ENCODE measurements at places on chromosomes 3 and 15.

DNA sequence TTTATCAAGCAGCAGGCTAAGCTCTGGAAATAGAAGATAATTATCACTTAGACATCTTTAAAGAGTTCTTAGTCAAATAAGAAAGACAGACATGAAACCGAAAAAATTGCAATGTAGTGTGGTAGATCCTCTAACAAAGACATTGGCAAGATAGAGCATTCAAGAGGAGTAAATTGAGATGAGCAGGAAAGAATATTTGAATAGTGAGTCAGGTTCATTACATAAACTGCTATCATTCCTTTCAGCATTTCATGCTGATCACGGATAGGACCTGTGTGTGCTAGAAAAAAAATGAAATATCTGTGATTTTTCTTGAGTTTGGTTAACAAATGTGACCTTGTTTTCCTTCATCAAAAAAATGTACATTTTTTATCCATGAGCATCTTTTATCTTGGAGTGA is 460.9 kb downstream of the OTOL1 start:
- DNase-seq = no peak

DNA sequence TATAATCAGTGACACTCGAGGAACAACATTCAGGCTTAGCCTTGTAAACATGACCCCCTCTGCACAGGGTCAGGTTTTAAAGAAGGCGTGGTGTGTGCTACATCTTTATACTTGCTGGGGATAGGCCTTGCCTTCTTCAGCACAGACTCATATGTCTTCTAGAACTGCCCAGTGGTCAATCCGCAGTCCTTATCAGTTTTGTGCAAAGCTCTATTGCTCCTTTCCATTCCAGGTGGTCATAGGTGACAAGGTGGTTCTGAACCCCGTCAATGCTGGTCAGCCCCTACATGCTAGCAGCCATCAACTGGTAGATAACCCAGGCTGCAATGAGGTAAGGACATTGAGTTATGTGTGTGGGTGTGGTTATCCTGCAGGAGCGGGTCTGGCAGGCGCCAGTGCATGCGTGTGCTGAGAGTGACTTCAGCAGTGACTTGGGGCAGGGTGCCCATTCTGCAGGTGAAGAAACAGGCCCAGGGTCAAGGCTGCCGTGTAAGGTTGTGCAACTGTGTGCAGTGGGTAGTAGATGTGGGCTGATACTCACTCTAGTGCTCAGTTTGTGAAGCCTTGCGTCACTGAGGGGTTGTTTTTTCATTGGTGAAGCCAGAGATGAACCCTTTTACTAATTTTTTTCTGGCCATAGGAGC is 150.9 kb downstream of the ITPR1 start:
- no peak for DNase-seq

DNA sequence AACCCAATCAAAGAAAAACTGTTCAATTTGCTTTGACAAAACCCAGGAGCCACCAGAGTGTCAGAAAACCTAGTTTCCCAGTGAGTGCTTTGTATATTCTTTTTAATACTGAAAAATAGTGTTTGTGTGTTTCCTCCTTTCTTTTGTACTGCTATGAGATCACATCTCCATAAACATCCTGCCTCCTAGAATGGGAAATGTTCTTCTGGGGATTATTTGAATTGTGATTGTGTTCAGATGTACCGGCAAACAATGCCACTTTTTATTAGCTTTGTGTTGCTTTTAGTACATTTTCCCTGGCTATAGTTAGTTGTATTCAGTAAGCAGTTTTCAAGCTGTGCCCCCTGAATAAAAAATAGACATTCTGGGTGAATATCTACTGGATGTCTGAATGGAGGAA is 148.0 kb upstream of the NR2E3 start:
- no peak for DNase-seq

DNA sequence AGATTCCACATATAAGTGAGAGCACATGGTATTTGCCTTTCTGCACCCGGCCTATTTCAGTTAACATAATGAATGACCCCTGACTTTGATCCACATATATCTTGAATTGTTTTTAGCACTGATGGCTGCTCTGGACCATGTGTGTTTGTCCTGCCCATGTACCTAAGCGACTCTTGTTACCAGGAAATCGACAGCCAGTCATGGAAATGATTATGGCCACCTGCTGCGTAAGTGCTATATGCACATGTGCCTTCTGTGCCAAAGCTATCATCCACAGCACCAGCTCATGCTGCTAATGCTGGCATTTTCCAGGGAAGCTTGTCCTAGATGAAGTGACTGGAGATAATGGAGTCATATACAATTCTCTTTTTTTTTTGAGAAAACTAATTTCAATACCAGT is 103.7 kb downstream of the PEX5L start:
- DNase-seq = no peak

GRCh38 chr3:123096126-123096525 is 29.3 kb downstream of the PDIA5 start:
- no peak for DNase-seq

DNA sequence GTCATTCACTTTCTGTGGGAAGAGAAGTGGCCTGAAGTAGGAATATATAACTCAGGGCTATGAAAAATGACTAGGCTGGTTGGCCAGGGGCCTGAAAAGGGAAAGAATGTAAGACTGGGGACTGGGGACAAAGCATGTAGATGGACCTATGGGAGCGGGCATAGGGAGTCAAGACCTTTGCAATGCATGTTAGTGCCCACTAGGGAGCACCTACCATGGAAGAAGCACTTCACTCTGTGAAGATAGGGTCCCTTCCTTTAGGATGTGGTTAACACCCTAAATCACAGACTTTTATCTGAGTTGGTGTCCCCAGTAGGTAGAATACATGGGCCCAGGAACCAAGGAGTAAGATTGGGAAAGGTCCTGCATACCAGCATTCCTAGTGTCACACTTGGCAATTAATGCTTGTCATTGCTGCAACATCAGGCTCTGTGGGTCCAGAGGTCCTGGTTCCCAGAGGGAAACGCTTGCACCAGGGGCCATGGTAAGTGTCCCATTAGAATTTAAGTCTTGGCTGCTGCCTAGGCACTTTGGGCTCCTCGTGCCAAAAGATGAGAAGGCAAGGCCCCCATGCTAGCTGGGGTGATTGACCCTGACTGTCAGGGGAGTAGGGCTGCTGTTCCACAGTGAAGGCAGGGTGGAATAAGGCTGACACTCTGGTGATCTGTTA is 79.6 kb downstream of the CRYGS start:
- no peak for DNase-seq

- DNase-seq = no peak
These were observed 25.6 kb downstream of the RHOA start for GRCh38 chr3:49386056-49386756.

DNA sequence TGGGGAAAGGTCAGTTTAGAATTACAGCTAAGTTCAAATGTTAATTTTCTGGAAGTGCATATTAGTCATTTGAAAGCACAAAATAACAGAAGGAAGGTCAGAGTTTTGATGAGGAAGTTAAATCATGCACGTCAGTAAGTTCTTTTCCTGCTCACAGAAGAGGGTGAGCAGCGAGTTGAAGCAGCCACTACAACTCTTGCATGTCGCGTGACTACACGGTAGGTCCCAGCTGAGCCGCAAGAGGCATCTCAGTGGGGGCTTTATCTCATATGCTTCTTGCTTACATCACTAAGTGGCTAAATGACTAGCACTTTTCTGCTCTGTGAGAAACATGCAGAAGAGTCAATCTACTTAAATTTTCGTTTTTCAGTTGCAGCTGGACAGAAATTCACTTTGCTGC is 21.3 kb upstream of the SEC62 start:
- no peak for DNase-seq

- DNase-seq = no peak
These were observed 18.9 kb downstream of the TLE3 start for GRCh38 chr15:70078578-70079417.

DNA sequence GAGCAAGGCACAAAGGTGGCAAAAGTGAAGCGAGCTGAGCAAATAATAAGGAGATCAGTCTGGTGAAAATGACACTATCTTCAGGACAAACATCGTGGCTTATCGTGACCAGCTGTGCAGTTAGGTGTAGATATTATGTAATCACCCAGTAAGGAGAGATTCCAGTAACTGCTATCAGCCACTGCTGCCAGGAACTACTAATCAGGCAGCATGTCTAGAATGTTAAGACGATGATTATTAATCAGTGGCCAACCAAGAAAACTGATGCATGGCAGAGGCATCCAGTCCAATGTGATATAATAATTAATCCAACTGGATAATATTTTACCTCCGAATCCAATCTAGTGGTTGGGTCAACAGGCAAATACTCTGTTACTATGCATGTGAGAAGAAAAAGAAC is 252.7 kb upstream of the ZPLD1 start:
- DNase-seq = no peak

DNA sequence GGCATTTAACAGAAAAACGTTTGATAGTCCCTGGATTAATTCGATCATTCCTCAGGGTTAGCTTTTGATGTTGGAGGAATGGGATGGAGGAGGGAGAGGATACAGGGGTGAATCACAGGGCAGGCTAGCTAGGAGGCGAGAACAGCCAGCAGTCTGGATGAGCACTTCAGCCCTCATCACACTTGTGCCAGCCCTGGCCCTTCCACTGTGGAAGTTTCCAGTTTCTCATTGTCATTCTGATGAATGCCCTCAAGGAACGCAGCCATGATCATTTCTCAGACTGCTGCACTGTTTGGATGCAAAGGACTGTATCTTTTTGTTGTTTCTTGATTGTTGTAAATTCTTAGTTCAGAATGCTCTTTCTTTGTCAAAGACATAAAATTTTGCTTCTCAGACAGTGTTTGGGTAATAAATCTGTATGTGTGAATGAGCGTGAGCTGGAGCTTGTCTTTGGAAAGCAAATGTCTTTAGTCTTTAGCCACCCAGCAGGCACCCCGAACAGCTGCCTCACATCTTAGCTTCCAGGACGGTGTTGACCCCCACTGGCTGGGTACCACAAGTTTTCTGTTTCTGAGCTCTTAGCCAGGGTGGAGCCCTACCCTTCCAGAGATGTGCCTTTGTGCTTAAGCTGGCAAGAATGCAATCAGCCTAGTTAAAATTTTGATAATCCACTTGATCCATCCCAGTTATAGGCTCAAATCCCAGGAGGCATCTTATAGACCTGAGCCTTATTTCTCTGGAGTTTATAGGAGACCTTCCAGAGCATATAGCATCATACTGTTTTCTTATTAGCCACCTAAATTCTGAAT is 121.1 kb downstream of the PDCD6IP start:
- DNase-seq = no peak

- no peak for DNase-seq
These were observed 817.0 kb downstream of the TUSC7 start for GRCh38 chr3:117526470-117527079.

DNA sequence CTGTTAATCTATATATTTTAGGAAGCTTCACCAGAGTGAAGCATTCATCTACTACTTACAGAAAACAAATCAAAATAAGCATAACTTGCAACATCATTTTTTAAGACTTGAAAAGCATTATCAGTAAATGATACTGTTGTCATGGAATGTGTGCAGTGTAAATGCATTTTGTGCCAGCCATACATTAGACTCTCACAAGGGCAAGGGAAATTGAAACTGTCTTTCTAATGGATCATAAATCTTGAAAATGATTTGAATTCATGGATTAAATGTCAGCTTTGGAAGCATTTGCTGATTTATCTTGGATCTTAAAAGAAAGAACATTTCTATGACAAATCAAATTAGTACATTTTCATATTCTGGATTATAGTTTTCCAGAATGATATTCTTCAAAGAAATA is 338.3 kb upstream of the SGO1 start:
- no peak for DNase-seq

GRCh38 chr3:126451511-126451910 is 24.2 kb downstream of the ZXDC start:
- DNase-seq = no peak

DNA sequence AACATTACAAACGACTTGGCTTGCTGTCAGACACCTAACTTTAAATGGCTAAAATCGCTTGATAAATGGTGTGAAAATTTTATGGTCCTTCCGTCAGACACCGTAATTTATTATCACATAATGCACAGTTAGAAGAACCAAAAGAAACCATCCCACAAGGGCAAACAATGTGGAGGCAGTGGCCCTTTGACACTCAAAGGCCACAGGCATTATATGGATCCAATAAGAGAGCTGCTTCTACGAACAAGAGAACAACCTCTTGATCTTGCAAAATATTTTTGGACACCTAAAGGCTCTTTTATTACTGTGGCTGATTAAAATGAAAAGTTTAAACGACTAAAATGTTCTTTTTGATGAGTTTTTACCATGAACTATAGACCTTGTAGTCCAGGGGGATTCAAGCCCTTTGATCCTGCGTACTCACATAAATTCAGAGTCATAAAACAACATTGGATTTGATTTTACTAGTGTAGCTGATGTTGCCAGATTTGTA is 202.8 kb downstream of the FMN1 start:
- DNase-seq = no peak

All from central memory CD4-positive, alpha-beta T cell (primary cell).